ENCODE measurements at places on chromosomes 11 and 22.

DNA sequence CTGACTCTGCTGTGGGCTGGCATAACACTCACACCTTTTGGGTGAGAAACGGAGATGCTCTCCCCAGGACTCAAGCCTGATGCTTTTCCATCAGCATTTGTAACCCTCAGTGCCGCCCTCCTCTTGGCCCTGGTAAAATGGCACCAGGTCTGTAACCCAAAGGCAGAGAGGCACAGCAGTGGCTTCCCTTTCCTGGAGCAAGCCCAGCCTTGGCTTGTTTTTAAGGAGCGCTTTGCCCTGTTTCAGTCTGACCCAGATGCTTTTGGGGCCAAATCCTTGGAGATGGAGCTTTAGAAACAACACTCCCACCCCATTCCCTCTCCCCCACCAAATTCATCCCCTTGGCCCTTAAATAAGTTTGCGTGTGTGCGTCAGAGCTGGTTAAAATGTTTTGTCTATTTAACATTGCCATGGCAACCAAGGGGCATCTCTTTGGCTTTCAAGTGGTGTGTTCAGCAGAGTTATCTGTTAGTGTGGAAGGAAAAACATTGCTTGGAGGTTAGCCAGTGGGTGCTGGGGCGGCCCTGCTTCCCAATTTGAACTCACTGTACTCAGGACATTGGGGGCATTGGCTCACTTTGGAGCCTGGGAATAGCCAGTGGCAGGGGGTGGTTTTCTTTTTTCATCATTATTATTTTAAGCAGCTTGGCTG lies 134.1 kb downstream of the NAV2 start:
- peak; percentile 45 for DNase-seq

GRCh38 chr11:59719556-59719955 lies 5.9 kb upstream of the OR10V1 start:
- no peak for DNase-seq

DNA sequence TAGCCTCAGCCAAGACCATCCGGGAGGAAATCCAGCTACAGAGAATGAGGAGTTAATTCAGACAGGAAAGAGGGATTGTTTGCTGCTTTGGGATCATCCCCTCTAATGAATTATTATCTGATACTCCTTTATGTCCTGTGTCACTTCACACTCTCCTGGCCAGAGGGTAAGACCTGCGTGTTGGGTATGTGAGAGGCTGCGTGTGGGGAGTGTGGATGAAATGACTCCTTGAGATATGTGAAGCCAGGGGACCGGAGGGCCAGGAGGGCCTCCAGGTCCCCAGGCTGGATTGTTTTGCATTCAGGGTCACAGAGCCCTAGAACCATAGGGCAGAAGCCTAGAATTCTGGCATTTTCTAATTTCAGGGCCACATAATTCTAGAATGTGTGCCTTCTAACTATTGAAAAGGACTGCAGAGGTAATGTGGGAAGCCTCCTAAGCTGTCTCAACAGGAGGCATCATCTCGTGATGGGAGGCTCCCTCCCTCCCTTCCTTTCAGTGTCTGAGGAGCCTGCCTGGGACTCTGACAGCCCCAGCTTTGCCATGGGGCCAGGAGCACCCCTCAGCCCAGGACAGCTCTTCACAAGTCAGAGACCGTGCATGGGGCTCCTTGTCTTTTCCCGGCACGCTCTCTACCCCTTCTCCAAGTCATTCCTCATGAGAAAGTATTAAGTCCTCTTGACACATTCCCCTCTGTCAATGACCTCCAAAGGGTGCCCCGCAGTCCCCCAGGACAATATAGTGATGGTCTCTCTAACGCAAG lies 3.7 kb downstream of the TPBGL start:
- DNase-seq, result no peak

DNA sequence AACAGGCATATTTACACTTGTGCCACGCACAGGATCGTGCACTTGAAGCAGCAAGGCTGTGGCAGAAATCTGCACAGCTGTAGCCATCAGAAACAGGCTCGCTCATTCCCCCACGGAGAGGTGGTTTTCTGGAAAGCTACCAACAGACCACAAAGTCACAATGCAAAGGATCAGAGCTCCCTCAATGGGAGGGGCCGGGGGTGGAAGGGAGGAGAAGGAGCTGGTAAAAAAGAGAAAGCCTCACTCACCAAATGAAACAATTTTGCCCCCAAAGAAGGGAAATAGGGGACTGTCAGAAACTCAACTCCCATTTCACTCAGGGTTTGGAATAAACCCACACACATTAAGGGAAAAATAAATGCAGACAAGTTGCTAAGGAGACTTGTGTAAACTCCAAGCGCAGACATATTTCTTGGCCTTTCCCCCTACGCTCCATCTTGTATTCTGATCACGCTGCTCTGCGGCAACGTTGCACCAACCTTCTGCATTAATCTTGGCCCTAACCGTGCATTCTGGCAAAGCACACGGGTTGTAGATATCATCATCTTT lies 43.2 kb upstream of the BLID start:
- peak; percentile 20 for DNase-seq

GRCh38 chr22:19704355-19705015 lies 9.8 kb upstream of the SEPTIN5 start:
- no peak for DNase-seq

- no peak for DNase-seq
Measured at GRCh38 chr11:37558619-37559210, 960.7 kb upstream of the RAG2 start.

GRCh38 chr11:112689851-112690250 lies 271.4 kb upstream of the NCAM1 start:
- DNase-seq, result no peak

DNA sequence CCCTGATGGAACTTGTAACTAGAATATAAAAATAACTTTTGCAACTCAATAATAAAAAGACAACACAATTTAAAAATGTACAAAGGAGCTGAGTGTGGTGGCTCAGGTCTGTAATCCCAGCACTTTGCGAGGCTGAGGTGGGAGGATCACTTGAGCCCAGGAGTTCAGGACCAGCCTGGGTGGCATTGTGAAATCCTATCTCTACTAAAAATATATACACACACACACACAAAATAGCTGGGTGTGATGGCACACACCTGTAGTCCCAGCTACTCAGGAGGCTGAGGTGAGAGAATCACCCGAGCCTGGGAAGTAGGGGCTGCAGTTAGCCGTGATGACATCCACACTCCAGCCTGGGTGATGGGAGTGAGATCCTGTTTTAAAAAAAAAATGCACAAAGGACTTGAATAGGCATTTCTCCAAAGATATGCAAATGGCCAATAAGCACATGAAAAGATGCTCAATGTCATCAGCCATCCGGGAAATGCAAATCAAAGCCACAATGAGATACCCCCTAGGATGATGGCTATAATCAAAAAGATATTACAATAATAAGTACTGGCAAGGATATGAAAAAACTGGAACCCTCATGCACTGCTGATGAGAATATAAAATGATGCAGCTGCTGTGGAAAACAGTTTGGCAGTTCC lies 59.8 kb upstream of the SEPTIN5 start:
- DNase-seq, result no peak

GRCh38 chr11:114321621-114322257 lies 25.5 kb downstream of the NNMT start:
- DNase-seq, result peak; percentile 25

GRCh38 chr11:27046956-27047355 lies 6.3 kb downstream of the BBOX1 start:
- DNase-seq, result no peak

- DNase-seq, result no peak
Measured at GRCh38 chr22:19913337-19913936, 28.1 kb upstream of the COMT start.

GRCh38 chr11:120532082-120532831 lies 20.7 kb downstream of the GRIK4 start:
- no peak for DNase-seq

- peak; percentile 30 for DNase-seq
Measured at GRCh38 chr11:124536520-124536919, 6.9 kb downstream of the OR8B12 start.

DNA sequence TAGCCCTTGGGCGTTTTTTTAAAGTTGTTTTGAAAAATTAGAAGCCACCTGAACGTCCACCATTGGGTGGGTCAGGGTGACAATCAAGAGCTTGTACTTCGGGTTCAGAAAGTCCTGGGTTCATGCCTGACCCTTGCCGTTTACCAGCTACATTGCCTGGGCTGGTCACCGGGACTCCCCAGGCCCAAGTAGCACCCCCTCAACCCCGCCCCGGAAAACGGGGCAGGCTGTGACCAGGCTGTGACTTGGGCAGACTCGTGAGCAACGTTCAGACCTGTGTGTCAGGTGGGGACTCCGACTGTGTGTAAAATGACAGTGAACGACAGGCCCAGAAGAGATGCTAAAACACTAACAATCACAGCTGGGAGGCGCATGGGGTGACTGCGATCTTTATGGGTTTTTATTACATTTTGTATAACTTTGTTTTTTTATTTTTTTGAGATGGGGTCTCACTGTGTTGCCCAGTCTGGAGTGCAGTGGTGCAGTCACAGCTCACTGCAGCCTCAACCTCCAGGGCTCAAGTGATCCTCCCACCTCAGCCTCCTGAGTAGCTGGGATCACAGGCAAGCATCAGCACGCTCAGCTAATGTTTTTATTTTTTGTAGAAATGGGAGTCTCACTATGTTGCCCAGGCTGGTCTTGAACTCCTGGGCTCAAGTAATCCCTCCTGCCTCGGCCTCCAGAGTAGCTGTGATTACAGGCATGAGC lies 56.8 kb downstream of the TRMU start:
- no peak for DNase-seq

- no peak for DNase-seq
Measured at GRCh38 chr11:60119710-60120109, 31.2 kb downstream of the MS4A2 start.

- DNase-seq, result peak; percentile 80
Measured at GRCh38 chr22:19663286-19663815, 51.0 kb upstream of the SEPTIN5 start.

DNA sequence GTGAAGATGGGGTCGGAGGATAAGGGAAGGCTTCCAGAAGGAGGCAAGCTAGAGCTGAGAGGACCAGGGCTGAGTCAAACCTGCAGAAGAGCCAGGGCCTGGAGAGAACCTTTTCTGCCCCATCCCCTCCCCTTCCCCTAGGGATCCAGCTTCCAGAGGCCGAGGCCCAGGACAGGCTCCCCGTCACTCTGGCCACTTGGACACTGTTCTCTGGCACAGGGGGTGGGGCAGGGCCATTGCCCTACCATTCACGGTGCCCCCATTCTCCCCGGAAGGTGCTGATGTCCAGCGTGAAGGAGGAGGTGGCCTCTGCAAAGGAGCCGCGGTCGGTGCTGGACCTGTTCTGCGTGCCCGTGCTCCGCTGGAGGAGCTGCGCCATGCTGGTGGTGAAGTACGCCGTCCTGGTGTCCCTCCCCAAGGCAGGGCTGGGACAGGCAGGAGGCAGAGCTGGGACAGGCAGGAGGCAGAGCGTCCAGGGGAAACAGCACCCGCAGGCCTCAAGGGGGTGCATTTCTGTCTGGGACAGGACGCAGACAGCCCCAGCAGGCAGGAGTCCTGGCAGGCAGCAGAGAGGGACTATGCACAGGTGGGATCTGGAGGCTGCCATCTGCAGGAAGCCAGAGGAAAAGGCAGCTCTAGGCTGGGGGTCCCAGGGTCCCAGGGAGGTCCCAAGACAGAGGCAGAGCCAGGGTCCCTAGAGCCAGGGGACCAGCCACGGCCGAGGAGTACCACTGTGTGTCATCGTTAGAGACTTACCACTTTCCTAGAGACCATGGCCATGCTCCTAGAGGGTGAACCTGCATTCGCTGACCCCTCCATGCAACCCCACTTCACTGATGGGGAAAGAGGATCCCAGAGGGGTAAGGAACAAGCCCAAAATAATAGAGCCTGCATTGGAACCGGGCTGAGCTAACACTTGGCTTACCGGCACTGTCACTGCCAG lies 25.8 kb upstream of the SLC22A12 start:
- no peak for DNase-seq

- no peak for DNase-seq
Measured at GRCh38 chr11:68938088-68938487, 34.4 kb downstream of the IGHMBP2 start.

DNA sequence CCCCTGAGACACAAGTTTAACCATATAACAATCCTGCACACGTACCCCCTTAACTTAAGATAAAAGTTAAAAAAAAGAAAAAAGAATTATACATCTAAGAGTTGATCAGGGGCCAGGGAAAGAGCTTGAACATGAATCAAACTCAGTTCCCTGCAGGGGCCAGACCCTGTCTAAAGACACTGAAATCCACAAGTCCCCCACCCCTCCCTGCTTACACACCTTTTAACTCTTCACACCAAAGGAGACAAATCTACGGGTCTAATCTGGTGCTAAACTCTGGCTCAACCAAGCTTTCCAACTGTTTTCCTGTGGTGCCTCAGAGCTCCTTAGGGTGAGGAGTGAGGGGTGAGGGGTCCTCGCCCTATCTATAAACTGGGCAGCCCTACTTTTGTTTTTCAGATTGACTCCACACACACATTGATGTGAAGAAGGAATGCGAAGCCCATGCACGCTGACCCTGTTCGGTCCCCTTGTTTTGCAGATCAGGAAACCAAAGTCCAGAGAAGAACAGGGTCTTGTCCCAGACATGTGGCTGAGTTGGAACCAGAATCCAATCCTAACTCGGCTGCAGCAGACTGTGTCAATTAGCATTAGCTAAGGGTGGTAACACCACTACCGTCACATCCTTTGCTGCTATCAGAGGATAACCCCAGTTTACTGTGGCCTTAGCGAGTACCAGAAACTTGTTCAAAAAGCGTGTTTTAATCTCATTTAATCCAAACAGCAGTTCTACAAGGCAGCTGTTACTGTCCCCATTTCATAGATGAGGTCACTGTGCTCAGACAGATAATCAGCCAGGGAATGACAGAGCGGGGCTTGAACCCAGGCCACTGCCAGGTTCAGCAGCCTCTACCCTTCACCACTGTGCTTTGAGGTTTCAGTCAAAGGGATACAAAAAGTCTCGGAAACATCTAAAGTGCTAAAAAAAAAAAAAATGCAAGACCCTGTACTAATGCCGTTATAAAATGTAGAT lies 145.2 kb upstream of the SYT13 start:
- DNase-seq, result no peak

- DNase-seq, result no peak
Measured at GRCh38 chr11:94593030-94593429, 25.9 kb downstream of the PIWIL4 start.

DNA sequence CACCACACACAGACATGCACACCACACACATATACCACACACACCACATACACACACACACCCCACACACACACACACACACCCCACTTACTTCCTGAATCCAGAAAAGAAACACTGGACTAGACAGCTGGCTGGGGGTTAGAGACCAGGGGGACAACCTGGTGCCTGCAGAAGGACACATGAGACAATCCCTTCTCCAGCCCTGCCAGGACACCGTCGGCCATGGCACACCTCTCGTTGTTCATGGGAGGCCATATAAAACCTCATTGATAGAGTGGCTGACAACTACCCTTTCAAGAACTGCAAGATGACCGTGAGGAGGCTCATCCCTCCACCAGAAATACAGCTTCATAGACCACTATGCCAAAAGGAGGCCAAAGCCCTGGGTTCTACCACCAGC lies 54.3 kb downstream of the IGSF9B start:
- DNase-seq, result no peak

DNA sequence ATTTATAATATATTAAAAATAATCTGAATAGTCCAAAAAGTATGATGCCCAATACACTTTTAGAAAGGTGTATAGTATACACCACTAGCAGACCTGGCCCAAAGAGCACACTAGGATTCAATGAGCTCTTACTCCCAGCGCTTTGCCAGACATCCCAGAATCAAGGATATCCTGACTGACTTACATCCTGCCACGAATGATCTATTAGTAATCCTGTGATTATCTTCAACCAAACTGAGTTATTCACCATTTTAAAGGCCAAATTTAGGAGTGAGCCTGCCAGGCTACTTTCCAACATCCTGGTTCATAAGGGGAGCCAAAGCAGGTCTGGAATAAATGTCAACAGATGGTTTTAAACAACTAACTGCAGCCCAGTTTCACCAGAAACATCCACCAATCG lies 60.8 kb upstream of the FAM181B start:
- DNase-seq, result no peak
